ENCODE measurements at places on chromosomes 2 and 18.

DNA sequence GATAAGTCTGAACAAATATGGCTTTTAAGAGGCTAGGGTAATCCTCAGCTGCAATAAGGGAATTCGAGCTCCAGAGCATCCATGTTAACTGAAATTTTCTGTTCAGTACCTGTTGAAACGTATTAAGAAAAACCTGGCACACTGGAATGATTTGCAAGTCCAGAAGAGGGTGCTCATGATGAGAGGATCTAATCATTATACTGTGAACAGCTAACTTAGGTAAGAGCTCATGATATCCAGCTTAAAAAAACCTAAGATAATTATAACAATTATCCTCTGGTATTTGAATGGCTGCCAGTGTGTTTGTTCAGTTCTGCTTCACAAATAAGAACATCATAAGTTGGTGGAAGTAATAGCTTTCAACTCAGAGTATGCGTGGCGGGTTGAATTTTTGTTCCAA lies 1118.3 kb upstream of the DDX18 start:
- DNase-seq, result no peak

DNA sequence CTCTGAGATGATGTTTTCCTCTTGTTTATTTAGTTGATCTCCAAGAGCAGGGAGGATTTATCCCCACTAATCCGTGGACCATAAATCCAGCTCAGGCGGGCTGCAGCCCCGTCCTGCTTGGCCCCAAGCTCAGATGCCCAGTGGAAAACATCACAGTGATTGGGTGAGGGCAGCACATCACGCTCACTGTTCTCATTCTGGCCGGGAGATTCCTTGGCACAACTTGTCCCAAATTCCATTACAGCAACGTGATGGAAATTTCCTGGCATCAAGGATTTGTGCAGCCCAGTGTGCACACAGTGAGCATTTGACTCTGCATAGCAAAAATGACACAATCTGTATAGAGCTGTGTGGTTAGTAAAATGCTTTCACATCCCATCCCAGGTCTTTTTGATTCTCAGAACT lies 96.8 kb downstream of the VAPA start:
- no peak for DNase-seq

- DNase-seq, result no peak
These were observed 145.6 kb downstream of the METTL4 start for GRCh38 chr18:2425426-2426317.

- DNase-seq, result no peak
These were observed 3.5 kb upstream of the RAB27B start for GRCh38 chr18:54824761-54825160.

- no peak for DNase-seq
These were observed 133.3 kb upstream of the UNC80 start for GRCh38 chr2:209638346-209638745.

DNA sequence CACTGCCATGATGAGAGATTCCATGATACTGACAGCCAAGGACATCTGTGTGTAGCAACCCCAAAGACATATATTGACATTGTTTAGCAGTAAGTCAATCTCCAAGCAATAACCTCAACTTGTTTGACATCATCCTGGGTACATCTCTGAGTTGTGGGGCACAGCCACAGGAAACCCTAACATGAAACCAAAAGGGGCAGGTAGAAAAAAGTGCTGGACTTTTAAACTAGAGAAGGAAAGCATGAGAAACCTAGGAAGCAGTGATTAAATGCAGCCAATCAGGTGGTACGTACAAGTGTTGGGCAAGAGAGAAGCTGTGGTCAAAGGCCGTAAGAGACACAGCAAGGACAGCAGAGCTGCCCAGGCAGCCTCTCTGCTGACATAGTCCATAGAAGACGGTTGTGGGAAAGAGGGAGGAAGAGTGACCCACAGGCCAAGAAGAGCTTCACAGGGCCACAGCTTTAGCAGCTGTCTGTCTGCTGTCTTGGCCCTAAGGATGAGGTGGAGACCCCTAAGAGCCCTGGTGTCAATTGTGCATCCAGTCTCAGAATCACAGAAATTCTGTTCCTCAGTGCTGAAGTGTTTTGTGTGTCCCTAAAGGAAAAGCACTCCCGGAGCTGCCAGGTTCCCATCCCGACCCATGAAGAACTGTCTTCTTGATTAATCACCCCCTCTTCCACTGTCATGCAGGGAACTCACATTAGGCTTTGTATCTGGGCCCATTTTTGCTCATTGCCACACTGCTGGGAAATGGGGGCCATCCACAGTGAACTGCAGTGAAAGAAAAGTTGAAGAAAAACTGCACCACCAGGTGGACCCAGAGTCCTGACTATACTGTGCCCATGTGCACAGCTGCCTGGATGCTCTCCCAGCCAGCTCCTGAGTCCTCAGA lies 25.4 kb upstream of the CHN1 start:
- no peak for DNase-seq

GRCh38 chr2:179606141-179606540 lies 255.3 kb downstream of the ZNF385B start:
- DNase-seq, result no peak
